ENCODE measurements at places on chromosomes 7 and 10.
A peak's percentile ranks its signal among the peaks of the same experiment; 100 is the strongest.

DNA sequence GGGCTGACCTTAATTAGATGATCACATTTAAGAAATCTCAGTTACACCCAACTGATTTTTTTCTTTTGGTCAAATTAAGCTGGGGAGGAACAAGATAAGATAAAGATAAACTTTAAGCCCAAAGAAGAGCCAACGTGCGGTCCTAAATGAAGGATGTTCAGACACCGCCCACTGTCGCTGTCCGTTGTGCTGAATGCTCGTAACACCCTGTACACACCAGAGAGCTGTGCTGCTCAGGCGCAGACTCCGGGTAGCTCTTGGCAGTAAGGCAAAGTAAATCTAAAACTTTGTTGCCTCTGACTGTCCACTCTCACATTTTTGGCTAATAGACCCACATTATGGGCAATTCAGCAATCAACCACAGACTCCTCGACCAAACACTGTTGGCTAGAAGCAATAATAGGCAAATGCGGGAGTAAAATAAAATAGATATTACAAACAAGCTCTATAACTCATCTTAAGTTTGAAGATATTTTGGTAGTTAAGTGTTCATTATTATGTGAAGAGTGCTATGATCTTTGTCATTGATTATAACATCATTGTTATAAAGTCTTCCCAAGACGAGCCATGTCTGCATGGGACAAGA is 57.1 kb downstream of the PLPP4 start:
- ATAC-seq = no peak

- no peak for ATAC-seq
Measured at GRCh38 chr7:147804032-147804431, 786.5 kb upstream of the C7orf33 start.

- ATAC-seq = no peak
Measured at GRCh38 chr10:70267161-70267933, 16.5 kb downstream of the NPFFR1 start.

DNA sequence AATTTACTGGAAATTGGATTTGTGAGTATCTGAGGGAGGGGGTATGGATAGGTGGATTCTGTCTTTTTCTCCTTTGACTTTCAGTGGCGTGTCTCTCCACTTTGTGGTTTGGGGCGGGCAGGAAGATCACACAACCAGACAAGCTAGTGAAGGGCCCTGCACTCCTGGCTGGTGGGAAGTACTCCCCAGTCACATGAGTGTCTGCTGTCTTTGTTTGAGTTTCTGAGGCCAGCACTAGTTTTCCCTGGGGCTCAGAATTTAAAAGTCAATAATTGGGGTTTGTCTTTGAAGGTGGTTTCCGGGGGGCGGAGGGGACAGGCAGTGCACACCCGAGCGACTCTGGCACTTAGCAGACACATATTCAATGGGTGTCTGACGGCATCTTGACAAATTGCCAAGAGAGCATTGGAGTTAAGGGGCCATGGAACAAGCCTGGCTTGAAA is 120.1 kb downstream of the WDFY4 start:
- peak; percentile 75 for ATAC-seq

- no peak for ATAC-seq
Measured at GRCh38 chr7:23350466-23350865, 51.3 kb downstream of the MALSU1 start.

DNA sequence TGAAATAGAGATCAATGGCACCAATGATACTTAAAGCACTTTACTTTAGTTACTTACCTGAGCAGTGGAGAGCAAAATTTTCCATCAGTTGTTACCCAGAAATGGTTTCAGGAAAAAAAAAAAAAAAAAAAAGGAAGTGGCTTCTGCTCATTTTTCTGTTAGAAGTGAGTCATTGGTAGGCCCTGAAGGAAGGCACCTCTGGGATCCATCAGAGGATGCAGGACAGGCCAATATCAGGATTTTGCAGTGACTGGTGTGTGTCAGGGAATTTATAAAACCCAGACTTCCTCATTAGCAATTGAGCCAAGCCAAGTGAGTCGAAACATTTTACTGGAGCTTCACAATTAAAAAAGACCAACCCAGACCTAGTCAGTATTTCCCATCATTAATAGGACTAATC is 2.3 kb upstream of the SMIM30 start:
- ATAC-seq = no peak

DNA sequence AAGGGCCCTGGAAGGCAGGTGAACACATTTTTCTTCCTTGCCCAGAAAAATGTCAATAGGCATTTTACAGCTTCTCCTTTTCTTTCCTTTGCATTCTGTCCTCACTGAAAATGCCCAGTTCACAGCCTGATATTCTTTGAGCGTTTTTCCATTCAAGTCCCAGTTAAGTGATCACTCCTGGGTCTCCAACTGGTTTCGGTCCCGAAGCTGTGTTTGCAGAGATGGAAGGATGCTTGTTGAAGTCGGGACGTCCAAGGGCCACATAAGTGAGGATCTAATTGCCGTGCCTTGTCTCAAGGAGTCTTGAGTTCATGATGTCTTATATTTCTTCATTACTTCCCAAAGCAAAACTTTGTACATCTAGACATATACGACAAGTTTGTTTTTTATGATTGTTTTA is 208.7 kb upstream of the PRKCQ start:
- ATAC-seq = no peak

DNA sequence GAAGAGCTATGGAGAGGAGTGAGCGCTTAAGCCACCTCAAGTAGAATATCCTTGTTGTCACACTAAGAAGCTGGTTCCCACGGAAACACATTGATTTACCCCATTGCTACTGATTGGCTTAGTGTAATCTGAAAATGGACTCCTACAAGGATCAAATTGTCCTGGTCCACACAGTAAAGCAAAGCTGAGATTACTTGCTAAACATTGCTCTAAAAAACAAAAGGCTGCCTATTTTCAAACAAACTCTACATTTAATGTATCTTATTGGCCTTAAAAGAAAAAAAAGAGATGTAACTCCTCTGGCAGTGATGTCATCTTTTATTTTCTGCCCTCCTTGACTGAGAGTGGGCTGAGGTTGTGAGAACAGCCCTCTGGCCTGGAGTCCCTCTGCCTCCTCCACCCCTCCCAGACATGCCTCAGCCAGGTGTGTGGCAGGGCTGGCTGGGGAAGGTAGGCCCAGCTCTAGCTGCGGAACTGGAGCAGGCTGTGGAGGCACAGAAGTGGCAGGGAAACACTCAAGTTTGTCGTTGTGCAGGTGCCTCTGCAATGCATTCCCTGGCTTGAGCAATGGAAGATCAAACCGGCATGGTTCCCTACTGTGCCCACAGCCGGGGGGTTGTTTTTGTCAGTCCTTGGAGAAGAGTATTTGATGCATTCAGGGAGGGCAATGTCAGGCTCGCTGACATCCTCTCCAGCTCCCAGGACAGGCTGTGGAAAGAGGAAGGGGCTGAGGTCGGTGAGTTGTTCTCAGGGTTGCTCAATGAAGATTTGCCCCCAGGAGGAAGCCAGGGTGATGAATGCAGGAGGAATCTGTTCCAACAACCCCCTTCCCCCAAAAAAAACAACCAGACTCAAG is 9.1 kb downstream of the KLF6 start:
- peak; percentile 42 for ATAC-seq

GRCh38 chr7:151793531-151793951 is 83.4 kb downstream of the PRKAG2 start:
- ATAC-seq = no peak

- ATAC-seq = no peak
Measured at GRCh38 chr10:15181576-15182156, 13.2 kb upstream of the NMT2 start.

- ATAC-seq = no peak
Measured at GRCh38 chr7:74178632-74179031, 4.5 kb downstream of the EIF4H start.

DNA sequence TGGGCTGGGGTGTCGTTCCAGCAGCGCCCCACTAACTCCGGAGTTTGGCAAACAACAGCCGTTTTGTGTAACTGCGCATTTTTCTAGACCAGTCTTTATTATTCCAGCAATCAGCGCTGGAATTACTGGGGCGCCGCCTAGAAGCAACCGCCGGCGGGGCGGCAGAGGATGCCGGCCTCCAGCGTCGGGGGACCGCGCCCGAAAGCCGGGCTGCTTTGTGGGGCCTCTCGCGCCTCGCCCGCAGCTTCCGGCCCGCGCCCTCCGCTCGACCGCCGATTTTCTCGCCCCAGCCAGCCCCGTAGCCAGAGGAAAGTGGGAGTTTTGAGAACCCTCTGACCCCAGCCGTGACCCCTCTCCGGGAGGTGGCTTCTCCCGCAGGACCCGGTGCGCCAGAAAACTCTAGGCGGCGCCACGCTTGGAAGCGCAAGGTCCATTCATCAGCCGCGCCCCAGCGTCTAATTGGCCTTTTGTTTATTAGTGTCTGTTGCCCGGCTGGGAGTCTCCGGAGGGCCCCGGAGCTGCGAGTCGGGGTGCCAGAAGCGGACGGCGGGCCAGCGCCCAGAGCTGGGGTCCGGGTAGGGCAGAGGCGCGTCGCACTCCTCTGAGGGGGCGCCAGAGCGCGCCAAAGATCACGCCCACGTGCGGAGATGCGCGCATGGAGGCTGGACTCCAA is 10.7 kb downstream of the EMX2 start:
- ATAC-seq = no peak

DNA sequence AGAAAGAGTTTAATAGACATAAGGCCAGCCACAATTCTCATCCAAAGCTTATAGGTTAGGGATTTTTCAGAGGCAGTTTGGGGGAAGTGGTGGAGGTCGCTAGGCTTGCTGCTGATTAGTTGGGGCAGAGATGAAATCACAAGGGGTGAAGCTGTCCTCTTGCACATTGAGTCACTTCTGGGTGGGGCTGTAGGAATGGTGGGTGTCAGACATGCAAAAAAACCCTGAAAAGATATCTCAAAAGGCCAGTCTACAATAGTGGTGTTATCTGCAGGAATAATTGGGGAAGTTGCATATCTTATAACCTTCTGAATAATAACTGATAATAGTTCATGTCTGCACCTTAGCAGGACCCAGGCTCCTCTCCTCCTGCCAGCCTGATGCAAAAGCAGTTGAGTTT is 2.1 kb downstream of the FAM24B start:
- ATAC-seq = no peak

DNA sequence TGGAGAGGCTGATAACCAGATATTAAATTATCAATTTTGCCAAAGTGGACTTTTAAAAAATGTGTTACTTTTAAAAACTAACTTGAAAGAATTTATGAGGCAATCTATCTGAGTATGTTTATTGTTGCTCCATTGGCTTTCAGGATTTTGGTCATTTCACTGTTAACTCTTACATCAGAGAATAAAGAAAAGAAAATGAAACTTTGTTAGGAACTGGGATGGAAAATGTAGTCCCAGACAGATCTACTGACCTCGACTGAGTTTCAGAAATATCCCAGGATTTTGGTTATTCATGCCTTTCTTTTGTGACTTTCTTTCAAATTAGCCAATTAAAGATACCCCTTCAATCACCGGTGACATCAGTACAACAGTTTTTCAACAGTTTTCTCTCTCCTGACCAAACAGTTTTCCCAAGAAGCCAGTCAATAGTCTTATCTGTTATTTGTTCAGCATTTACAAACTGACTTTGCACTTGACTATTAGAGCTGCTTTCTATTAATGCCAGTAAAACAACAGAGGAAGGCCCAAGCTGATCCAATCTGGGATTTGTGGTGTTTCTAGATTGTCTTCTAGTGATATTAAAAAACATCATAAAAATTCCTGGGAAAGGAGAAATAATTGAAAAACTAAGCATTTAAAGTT is 35.8 kb downstream of the NRBF2 start:
- ATAC-seq = no peak

GRCh38 chr10:14040787-14041631 is 289.7 kb downstream of the FRMD4A start:
- ATAC-seq = no peak

GRCh38 chr7:102165136-102165535 is 121.5 kb upstream of the SH2B2 start:
- no peak for ATAC-seq

DNA sequence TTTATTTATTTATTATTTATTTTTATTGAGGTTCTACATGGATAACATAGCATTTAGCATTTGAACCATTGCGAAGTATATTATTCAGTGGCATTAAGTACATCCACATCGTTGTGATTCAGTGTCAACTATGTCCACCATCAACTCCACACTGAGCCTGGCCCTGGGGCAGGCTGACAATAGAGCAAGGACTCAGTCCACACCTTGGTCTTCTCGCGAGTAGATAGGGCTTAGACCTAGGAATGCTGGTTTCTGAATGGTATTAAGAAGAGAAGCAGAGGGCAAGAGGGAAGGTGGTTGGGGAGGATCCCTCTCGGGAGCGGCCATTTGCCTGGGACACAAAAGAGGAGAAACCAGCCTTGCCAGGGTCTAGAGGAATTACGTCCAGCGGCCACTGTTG is 599.2 kb upstream of the MGMT start:
- ATAC-seq = no peak

GRCh38 chr10:69337296-69338132 is 59.2 kb downstream of the HK1 start:
- no peak for ATAC-seq

GRCh38 chr10:6232846-6233724 is 30.4 kb downstream of the PFKFB3 start:
- no peak for ATAC-seq

GRCh38 chr7:134781171-134781570 is 1.7 kb downstream of the CALD1 start:
- ATAC-seq = no peak

- no peak for ATAC-seq
Measured at GRCh38 chr10:48462482-48463020, 142.3 kb downstream of the ARHGAP22 start.

DNA sequence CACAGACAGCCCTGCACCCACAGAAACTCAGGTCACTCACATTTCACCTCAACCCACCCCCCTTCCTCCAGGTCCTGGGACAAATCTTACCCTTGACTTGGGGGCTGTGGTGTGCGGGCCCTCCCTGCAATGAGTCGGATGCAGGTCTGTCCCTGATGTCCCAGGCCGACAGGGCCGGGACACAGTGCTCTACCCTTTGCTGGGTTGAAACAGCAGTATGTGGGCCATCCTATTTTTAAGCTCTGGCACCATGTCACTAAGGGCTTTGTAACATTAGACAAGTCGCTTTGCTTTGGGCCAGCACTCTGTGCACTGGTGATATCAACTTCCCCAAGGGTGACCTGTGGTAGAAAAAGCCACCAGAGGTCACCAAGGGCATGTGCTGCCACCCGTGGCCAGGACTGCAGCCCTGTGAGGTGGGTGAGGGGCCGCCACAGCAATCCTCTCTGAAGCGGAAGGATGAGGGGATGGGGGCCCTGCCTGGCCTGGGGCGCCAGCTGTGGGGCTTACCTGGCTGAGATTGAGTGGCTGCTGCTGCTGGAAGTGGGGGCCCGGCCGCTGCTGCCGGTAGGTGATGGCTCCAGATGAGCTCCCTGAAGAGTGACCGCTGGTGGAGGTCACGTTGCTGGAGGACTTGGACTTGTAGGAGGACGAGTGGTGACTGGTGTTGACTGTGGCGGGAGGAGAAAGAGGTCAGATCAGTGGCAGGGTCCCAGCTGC is 51.3 kb downstream of the CLEC2L start:
- ATAC-seq = no peak

GRCh38 chr10:108597031-108597430 is 1326.3 kb downstream of the XPNPEP1 start:
- no peak for ATAC-seq

GRCh38 chr7:55588379-55588699 is 16.0 kb upstream of the VOPP1 start:
- ATAC-seq = no peak

GRCh38 chr7:91537260-91538152 is 273.3 kb downstream of the FZD1 start:
- ATAC-seq = no peak
